ENCODE measurements at places on chromosomes 11 and 22.

DNA sequence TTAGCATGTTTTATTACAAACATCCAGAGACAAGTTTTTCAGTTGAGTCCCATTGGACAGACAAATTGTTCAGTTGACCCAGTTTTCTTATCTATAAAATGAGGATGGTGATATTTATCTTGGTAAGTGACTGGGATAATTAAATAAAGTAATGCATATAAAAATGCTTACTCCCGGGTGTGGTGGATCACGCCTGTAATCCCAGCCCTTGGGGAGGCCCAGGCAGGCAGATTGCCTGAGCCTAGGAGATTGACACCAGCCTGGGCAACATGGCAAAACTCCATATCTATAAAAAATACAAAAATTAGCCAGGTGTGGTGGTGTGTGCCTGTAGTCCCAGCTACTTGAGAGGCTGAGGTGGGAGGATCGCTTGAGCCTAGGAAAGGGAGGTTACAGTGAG lies 15.6 kb upstream of the ACER3 start:
- no peak for DNase-seq

DNA sequence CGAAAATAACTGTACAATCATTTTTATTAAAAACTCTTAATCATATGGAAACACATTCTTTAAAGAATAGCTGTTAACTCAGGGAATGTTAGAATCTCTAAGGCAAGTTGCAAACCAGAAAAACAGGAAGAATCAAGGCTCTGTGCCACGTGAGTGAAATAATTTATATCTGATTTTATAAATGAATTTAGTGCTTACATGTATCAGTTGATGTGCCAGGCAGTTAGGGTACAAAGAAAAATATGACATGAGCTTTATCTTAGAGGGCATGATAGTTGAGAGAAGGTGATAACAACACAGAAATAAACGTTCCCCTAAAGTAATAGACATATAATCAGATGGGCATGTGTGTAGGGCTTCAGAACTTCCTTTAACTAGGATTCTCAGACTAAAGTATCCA lies 734.5 kb upstream of the CCDC179 start:
- no peak for DNase-seq

DNA sequence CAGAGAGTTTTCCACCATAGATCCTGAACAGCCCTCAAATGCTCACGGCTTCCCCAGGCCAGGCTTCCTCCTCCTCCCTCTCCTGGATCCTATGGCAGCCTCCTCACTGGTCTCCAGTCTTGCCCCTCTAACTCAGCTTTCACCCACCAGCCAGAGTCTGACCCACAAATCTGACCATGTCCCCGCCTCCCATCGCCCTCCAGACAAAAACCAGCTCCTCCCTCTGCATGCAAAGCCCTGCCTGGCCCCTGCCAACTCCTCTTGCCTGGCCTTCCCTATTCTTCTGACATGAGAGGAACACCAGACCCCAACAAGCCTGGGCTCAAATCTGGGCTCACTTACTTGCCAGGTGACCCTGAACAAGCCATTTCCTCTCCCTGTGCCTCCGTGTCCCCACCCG lies 32.4 kb upstream of the PDE2A start:
- no peak for DNase-seq

GRCh38 chr22:35891442-35891841 lies 137.2 kb downstream of the RBFOX2 start:
- DNase-seq, result no peak

- DNase-seq, result no peak
These were observed 972.1 kb downstream of the JRKL start for GRCh38 chr11:97361812-97362378.

DNA sequence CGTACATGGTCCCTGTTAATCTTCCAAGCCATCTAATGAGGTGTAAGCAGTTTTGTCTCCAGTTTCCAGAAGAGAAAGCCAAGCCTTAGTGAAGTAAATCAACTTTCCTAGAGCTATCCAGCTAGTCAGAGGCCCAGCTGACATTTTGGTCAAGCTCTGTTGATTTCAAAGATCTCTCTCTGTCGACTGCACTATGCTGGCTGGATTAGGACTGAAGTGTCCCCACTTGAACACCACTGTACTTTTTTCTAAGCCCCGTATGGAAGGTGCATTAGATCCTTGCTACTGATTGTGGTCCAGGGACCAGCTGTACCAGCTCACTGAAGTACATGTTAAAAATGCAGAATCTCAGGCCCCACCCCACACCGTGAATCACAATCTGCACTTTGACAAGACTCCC lies 176.5 kb upstream of the NAV2 start:
- no peak for DNase-seq

GRCh38 chr11:19793326-19793725 lies 80.7 kb downstream of the NAV2 start:
- DNase-seq, result no peak

DNA sequence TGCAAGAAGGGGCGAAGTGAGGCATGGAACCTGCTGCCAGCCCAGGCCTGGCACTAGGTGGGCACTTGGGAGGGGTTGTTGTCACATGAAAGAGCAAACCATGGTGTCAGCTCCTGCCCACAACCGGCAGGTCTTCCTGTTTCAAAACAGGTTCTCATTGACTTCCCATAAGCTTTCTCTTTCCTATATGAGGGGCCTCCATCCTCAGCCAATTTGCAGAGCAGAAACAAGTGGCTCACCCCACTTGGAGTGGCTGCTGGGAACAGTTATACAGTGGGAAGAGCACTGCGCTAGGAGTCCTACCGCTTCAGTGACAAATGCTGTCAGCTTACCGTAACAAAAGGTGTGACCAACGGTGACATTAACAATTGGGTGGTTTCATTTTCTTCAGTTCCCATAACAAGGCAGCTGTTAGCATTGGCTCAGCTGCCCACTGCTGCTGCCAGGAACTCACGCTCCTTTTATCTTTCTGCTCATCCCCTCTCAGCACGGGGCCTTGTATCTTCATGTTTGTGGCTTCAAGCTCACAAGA lies 10.2 kb upstream of the SSTR3 start:
- DNase-seq, result no peak

GRCh38 chr11:6782720-6783119 lies at the start of gene OR2AG1:
TSS of gene OR2AG1 (plus strand) at chr11:6783020. CDS start at chr11:6785038, 2,018 bp downstream.
- DNase-seq, result no peak

GRCh38 chr11:77140231-77140851 lies 12.3 kb downstream of the MYO7A start:
- DNase-seq, result no peak

GRCh38 chr11:69159150-69159852 lies 3.6 kb downstream of the SMIM38 start:
- DNase-seq, result no peak

- DNase-seq, result no peak
These were observed 6.5 kb upstream of the APOBEC3H start for GRCh38 chr22:39090426-39091064.

GRCh38 chr11:58152781-58153180 lies 27.5 kb upstream of the OR9I1 start:
- no peak for DNase-seq

GRCh38 chr11:77677138-77677537 lies 39.5 kb upstream of the CLNS1A start:
- no peak for DNase-seq

- no peak for DNase-seq
These were observed 21.3 kb upstream of the SLC5A1 start for GRCh38 chr22:32021716-32022115.

- DNase-seq, result no peak
These were observed 221.9 kb upstream of the PDGFD start for GRCh38 chr11:104385884-104386283.

GRCh38 chr11:16536513-16536912 lies 180.2 kb upstream of the SOX6 start:
- DNase-seq, result no peak

GRCh38 chr22:32733196-32733768 lies 68.2 kb upstream of the TIMP3 start:
- no peak for DNase-seq

DNA sequence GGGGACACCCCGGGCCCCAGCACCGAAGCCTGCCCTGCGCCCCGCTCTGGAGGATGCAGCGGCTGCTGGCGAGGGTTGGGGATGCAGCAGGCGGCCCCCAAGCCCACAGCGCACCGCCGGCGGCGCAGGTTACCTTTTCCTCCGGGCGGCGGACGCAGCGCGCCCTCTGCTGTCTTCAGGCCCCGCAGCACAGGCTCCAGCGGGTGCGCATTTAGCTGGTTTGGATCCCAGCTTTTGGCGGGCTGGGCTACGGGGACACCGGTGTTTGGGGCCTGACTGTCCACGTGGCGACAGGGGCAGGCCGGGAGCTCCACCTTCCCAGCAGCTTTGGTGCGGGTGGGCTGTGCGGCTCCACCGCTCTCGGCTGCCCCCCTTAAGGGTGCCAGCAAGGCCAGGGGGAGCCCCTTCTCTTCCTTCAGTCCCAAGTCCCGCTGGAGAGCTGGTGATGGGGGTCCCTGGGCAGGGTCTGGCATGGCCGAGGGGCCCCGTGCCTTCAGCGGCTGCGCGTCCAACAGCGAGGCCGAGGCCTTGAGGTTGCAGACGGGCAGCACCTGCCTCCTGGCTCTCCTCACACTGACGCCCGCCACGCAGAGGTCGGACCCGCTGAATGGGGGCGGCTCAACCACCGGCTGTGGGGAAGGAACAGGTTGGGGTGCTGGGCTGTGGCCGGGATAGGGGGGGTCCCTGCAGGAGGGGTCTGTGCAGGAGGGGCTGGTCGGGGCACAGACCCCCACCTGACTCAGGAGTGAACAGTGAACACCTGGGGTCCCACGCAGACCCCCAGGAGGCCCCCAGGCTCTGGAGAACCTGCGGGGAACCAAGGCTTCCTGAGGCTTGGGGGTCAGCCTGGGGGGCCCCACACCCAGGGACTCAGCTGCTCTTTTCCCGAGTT lies 18.0 kb upstream of the IL17REL start:
- peak; percentile 49 for DNase-seq

- DNase-seq, result no peak
These were observed 7.6 kb downstream of the C11orf58 start for GRCh38 chr11:16745950-16746605.

- no peak for DNase-seq
These were observed 18.2 kb upstream of the TXNRD2 start for GRCh38 chr22:19959587-19960490.

GRCh38 chr22:44448271-44448830 lies 49.7 kb downstream of the RTL6 start:
- no peak for DNase-seq

DNA sequence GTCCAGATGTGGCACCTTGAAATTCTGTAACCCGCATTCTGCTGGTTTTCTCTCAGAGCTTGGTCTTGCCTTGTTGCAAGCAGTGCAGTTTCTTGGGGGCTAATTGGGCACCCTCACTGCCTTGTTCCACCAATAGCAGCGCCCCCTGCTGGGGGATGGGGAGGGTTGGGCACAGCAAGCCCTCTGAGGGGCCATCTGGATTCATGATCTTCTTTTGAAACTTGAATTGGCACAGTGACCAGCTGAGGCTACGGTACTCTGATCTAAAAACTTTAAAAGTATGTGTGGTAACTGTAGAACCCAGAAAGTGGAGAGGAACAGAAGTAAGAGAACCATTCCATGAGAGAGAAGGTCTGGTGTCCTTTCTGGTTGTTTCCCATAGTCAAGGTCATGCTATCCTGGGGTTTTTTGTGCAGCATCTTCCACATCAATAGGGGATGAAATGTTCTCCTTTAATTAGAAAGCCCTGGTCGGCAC lies 64.2 kb downstream of the MED15 start:
- no peak for DNase-seq
